ENCODE measurements at places on chromosomes 7 and 10.

- DNase-seq = no peak
Observed at GRCh38 chr7:11584406-11585031, 247.5 kb downstream of the THSD7A start.

DNA sequence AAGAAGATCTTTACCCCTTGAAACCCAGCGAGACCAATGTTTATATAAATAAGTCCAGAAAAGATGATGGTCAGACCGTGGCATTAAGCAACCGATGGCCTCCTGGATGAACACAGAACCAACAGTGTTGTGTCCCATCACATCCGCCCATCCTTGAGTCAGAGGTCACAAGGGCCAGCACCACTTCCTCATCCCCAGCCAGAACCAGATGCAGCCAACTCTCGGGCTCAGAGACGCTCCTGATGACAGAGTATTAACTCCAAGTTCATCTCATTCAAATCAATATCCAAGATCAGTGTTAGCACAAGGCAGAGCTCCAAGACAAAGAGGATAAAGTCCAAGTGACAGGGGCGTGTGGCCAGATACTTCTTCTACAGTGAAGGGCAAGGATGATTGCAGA lies 63.5 kb downstream of the FAM53B start:
- DNase-seq = no peak

- DNase-seq = no peak
Observed at GRCh38 chr10:44384601-44385025, 284 bp downstream of the CXCL12 start.

DNA sequence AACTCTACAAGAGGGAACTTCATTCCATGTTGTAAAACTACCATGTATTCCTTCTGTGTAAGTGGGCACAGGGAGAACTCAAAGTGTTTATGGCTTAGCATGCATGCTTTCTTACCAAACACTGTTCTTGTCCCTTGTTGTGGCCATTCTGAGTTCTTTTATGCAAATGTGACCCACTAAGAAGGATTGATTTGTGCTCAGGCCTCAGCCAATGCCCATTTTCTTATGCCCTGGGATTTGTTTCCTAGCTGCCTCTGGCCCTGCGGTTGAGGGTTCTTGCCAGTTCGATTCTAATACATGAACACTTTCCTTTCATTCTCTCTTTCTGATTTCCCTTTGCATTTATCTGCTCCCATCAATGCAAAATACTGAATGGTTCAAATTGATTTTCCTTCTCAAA lies 316.7 kb downstream of the NRG3 start:
- no peak for DNase-seq

Data from stimulated activated naive CD8-positive, alpha-beta T cell treated with anti-CD3 and anti-CD28 coated beads, Interleukin-15, Interleukin-2, amounts not matched to agents 100 U/mL and 50 U/mL, for 24 hours (primary cell).